NCI-H526 treated with DMSO at 0.1 percent for 48 hours (cell line): ENCODE measurements at places on chromosomes 7 and 10.
A peak's percentile ranks its signal among the peaks of the same experiment; 100 is the strongest.

DNA sequence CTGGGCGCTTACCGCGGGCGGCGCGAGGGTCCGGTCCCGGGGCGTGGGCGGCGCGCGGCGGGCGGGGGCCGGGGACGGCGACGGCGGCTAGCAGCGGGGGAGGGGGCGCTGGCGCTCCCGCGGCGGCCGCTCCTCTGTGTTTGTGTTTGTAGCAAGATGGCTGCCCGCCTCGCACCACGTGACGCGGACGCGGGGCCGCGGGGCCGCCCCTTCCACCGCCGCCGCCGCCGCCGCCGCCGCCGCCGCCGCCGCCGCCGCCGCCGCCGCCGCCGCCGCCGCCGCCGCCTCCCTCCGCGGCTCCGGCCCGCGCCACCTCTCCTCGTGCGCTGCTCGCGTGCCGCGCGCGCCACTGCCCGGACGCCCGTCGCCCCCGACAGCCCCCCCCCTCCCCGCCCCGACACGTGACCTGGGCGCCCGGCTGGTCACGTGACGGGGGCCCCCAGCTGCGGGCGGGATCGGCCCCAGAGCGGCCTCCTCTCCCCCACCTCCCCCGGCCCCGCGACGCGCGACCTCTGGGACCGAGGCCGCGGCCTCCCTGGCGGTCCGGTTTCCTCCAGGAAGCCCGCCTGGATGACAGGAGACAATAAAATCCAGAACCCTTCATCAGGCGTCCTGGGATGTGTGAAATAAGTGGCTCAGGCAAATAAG is at the start of gene GIGYF1:
GIGYF1 (minus strand) TSS at position 153 of the 648 bp plus-strand sequence. CDS start 6,012 bp downstream, outside the sequence.
- DNase-seq: peak; percentile 42

GRCh38 chr7:76080204-76080603 is 32.3 kb downstream of the MDH2 start:
- no peak for DNase-seq

GRCh38 chr7:152660021-152660420 is 15.9 kb downstream of the XRCC2 start:
- no peak for DNase-seq

DNA sequence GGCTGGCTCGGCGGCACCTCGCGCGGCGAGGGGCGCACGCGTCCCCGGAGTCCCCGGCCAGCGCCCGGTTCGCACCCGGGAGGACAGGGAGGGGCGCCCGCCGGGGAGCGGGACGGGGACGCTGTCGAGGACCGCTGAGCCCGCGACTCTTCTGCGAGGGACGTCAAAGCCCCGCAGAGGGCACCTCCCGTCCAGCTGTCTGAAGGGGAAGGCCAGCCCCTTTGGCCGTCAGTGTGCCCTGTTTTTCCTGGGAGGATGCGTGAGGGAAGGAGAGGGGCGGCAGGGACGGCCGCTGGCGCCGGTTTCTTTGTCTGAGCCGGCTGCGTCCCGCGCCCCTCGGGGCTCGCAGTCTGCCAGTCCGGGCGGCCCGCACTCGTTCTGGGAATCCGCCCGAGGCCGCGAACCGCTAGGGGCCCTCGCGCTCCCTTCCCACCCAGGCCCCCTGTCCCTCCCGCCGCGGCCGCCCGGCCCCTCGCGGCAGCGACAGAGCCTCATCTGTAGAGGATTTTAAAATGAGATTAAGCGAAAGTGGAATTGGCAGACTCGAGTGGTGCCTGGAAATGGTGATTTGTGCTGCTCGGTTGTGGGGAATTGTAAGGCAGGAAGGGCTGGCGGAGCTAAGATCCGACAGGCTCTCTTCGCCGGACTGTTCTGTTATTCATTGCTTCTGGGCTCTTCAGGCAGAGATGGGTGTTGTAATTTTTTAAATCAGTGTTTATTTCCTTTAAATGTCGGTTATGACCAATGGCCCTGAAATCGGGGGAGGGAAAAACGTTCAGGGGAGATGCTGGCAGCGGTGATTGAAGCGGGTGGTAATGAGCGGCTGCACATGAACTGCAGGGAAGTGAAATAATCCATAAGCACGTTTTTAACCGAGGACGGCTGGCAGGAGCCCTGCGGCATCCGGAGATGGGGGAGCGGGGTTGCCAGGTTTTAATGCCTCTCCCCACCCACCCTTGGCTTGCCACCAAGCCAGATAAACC is 618 bp upstream of the RELN start:
- peak; percentile 75 for DNase-seq

GRCh38 chr7:122885583-122886356 is 490 bp downstream of the CADPS2 start:
- peak; percentile 70 for DNase-seq

DNA sequence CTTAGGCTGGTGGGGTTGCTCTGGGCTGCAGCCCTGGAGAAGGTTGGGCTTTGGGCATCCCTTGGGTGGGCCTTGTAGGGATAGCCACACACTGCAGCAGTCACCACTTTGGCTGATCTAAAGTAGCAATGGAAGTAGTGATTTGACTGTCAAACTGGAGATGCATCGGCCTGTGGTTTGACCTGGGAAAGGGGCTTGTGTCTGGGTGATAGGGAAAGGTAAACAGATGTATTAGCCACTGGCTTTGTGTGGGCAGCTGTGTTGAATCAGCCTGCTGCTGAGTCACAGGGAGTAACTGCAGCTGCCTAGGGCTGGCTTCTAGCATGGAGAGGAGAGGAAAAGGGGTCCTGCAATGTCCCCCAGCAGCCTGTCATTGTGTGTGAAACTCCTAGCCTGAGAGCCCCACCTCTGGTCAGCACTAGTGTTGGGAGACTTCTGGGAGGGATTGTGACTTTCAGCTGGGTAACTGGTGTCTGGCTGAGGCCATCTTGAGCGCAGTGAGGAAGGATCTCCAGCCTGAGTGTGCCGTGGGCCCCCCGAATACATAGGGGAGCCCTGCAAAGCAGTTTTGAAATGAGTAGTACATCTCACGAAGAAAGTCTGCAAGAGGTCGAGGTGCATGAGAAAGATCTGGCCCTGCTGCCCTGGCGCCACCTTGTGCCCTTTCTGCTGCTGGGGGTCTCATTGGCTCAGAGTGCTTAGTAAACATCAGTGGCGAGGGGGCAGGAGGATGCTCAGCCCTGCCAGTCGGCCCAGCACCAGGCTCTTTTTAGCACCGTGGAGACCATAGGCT is 117.3 kb downstream of the FANK1 start:
- DNase-seq: no peak

- DNase-seq: no peak
Measured at GRCh38 chr7:88127637-88128290, 92.1 kb downstream of the SRI start.

GRCh38 chr7:66518151-66518691 is 110.5 kb upstream of the KCTD7 start:
- DNase-seq: no peak

DNA sequence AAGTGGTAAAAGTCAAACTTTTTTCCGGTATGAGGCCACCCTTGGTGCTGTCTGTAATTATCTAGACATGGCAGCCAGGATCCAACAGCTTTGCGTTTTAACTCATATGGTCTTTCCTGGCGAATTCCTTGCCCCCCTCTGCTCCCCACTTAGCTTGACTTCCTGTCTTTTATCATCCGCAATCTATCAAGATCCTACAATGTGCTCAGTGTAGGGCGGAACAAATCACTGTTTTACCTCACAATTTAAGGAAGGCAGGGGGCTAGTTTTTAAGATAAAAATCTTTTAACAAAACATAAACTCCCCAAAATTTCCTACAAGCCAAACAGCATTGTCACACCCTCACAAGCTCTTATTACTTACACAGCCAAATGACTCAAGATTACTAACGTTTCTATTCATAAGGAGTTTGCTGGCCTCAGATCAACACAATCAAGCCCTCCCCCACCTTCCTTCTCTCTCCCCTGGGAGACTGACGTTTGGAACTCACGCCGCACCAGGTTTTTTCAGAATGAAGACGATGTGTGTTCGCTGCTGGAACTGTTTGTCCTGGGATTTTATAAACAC is 1.3 kb upstream of the CDK14 start:
- DNase-seq: peak; percentile 45

DNA sequence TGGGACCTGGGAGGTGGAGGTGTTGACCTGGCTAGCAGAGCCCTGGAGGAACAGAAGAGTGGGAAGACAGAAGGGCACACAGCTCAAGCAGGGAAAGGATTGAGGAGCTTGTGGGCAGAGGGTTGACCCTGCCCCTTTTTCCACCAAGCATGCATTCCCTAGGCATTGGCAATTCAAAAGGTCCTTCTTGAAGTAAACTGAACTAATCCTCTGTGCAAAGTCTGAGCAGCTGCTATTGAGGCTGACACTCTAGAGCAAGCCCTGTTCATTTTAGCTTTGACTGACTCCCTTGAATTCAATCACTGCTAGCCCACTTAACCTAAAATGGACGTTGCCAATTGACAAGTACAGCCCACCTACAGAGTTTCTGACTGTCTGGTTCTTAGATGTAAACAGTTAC is 116.5 kb upstream of the TNS3 start:
- no peak for DNase-seq

DNA sequence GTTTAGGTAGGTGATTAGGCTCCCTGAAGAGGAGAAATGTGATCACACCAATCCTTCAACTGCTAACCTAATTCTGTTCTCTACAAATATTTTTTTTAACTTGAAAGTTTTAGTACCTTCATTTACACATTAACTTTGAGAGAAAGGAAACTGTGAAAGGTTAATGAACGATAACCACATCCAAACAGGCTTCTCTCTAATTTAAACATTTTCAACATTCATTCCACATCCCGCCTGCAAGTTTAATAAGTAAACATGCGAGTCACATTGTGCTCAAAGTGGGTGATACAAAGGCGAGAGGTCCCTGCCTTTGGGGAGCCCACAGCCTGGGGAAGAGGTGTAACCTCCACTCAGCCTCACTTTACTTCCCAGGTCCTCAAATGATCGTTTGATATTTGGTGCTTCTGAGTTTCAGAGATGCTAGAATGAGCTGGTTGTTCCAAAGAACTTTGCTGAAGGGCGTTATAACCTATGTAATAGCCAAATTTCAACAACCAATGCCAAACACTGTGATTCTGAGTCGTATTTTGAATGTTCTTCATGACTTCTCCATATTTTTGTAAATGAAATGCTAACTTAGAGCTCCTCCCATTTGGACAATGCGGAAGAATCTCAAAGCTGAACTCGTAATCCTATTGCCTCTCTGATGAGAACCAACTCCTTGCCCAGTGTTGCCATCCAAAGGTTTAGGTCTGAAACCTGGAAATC is 47.5 kb downstream of the DENND2A start:
- DNase-seq: no peak

- no peak for DNase-seq
Measured at GRCh38 chr10:48803801-48804584, 119.3 kb downstream of the WDFY4 start.

GRCh38 chr7:158355456-158356065 is 232.1 kb downstream of the PTPRN2 start:
- no peak for DNase-seq

DNA sequence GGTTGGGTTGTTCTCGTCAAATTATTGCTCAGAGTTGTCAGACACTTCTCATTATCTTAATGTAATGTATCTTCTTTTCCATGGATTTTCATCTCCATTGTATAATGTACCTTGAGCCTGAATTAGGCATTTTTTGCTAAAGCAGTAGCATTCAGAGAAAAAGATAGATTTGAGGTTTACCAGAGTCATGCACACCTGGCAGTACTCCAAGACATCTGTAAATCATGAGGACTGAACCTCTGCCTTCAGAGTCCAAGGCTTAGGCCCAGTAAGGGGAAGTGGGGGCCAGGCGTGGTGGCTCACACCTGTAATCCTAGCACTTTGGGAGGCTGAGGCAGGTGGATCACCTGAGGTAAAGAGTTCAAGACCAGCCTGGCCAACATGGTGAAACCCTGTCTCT is 624.3 kb upstream of the MBL2 start:
- DNase-seq: no peak

- DNase-seq: no peak
Measured at GRCh38 chr7:74015670-74016069, 12.3 kb upstream of the ELN start.

- no peak for DNase-seq
Measured at GRCh38 chr10:6850452-6850851, 270.4 kb upstream of the PRKCQ start.

DNA sequence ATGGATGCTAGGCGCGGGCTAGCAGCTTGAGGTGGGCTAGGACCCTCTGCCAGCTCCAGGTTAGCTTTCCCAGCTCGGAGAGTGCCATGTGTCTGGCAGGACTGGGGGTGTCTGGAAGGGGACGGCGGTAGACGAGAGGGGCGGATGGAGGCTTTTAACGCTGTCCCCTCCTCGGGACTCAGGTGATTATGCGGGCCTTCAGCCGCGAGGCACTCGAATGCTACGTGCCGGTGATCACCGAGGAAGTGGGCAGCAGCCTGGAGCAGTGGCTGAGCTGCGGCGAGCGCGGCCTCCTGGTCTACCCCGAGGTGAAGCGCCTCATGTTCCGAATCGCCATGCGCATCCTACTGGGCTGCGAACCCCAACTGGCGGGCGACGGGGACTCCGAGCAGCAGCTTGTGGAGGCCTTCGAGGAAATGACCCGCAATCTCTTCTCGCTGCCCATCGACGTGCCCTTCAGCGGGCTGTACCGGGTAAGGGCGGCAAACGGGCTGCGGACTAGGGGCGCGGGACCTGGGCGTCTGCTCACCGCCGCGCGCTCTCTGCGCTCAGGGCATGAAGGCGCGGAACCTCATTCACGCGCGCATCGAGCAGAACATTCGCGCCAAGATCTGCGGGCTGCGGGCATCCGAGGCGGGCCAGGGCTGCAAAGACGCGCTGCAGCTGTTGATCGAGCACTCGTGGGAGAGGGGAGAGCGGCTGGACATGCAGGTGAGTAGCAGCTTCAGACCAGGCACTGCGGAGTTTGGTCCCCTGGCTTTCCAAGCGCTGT is 1.1 kb downstream of the CYP26A1 start:
- DNase-seq: no peak

- DNase-seq: no peak
Measured at GRCh38 chr10:63318491-63318890, 147.3 kb downstream of the JMJD1C start.

DNA sequence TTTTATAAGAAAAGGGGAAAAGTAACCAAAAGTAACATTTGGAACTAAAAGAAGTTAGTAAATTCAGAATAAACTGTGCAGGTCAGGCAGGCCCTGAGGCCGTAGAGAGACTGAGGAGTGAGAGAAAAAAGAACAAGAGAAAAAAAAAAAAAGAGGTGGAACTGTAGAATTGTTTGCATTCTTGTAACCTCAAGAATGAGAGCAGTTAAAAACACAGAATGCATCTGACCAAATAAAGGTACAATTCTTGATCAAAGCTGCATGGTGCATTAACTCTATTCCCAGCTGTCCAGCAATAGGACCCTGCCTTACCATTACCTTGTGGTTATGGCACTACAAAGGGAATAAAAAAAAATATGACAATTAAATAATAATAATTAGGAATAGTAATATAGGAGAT is 170.1 kb upstream of the SEMA3A start:
- DNase-seq: no peak

GRCh38 chr10:44863344-44864047 is 47.6 kb upstream of the TMEM72 start:
- DNase-seq: peak; percentile 1

- no peak for DNase-seq
Measured at GRCh38 chr10:110040767-110041478, 33.1 kb downstream of the ADD3 start.

- DNase-seq: no peak
Measured at GRCh38 chr7:18429547-18429946, 66.0 kb upstream of the HDAC9 start.

GRCh38 chr7:51152706-51153200 is 163.9 kb downstream of the COBL start:
- no peak for DNase-seq

- no peak for DNase-seq
Measured at GRCh38 chr7:157625973-157626742, 289.4 kb downstream of the DNAJB6 start.

- no peak for DNase-seq
Measured at GRCh38 chr10:89210794-89211425, 3.8 kb upstream of the CH25H start.
